Transverse colon (tissue), 4 donors: ENCODE measurements at places on chromosomes 2 and 18. TPM values are rescaled to one million over a fixed set of nuclear protein-coding genes. Genes with fewer than 3 reads are reported as not detected.

- no peaks in the 10 kb centered on the region for H3K36me3 ChIP-seq
- DNase-seq = no peak
- H3K4me1 ChIP-seq = peaks cover 42% of the 10 kb centered on the region
- peak overlapping the region; percentile 79 for H3K27ac ChIP-seq
- no peak overlapping the region for H3K4me3 ChIP-seq
Observed at GRCh38 chr18:22191346-22191695, 21.9 kb downstream of the GATA6 start.

- DNase-seq = no peak
- H3K4me1 ChIP-seq = peaks cover 14% of the 10 kb centered on the region
- no peaks in the 10 kb centered on the region for H3K36me3 ChIP-seq
- H3K4me3 ChIP-seq = peak overlapping the region; percentile 81
- no peaks in the 10 kb centered on the region for H3K27me3 ChIP-seq
Observed at GRCh38 chr2:112542984-112543661, 858 bp downstream of the POLR1B start.

PID1 gene
- 21.6 TPM for total RNA-seq

DNA sequence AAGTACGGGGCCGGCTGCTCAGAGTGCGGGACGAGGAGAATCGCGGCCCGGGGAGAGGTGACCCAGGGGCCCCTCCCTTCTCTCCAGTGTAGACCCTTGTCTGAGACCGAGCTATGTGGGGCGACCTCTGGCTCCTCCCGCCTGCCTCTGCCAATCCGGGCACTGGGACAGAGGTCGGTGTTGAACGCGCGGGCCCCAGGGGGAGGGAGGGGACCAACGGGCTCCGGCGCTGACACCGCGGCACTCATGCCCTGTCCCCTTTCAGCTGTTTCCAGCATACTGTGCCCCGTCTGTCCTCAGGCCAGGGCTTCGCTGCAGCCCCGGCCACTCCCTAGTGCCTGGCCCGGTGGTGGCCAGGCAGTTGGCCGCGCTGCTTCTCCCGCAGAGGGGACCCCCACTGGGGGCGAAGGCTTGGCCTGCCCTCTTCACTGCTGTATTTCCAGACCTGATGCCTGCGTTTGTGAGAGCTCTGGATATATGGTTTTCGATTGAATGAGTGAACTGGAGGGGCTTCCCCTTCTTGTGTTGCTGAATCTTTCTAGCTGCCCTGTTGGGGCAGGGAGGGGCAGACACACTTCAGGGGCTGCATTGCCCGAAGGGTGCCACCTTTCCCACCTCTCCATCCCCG is 809 bp downstream of the DBI start:
- H3K4me3 ChIP-seq = peak overlapping the region; percentile 67
- peaks cover 29% of the 10 kb centered on the region for H3K4me1 ChIP-seq
- no peaks in the 10 kb centered on the region for H3K36me3 ChIP-seq
- no peaks in the 10 kb centered on the region for H3K27me3 ChIP-seq
- H3K27ac ChIP-seq = peak overlapping the region; percentile 92

BOLL gene
- not detected for total RNA-seq

C2orf66 gene
- not detected for total RNA-seq

HES6 gene
- total RNA-seq = 33.6 TPM

GRCh38 chr2:7633566-7634153 is 716.4 kb downstream of the RNF144A start:
- no peaks in the 10 kb centered on the region for H3K27me3 ChIP-seq
- no peaks in the 10 kb centered on the region for H3K4me1 ChIP-seq
- H3K27ac ChIP-seq = no peak overlapping the region
- H3K4me3 ChIP-seq = no peak overlapping the region
- DNase-seq = no peak
- no peaks in the 10 kb centered on the region for H3K36me3 ChIP-seq

GRCh38 chr2:46831051-46831868 is 84.3 kb downstream of the MCFD2 start:
- no peak for DNase-seq
- no peaks in the 10 kb centered on the region for H3K27me3 ChIP-seq
- H3K36me3 ChIP-seq = no peaks in the 10 kb centered on the region
- no peaks in the 10 kb centered on the region for H3K4me1 ChIP-seq
- H3K27ac ChIP-seq = no peak overlapping the region

DNA sequence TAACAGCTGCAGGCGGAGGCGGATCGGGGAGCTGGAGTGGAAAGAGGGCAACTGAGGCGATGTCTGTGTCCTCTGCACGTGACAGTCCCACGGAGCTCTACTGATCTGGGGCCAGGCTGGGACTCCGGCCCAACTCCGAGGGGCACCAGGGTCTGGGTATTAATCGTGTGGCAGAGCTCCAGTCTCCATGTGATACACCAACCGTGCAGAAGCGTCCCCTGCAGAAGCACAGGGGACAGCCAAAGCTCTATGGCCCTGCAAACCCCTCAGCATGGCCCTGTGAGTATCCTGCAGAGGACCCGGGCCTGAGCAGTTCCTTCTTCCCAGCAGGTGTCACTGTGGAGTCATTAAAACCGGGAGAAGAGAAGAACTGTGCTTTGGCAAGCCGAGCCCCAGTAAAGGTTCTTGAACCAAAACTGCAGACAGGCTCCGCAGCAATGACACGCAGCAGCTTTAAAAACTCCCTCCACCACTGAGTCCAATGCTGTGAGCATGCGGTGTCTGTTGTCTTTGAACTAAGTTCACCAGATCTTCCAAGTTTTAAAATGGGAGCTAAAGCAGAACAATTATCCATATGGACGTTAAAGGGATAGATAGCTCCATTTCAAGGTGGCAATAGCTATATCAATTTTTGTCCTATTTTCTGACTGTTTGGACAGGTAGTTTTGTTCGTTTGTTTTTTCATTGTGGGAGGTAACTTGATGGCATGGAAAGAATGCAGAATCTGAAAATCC is 79.4 kb downstream of the TMEM182 start:
- peak; percentile 34 for DNase-seq
- no peak overlapping the region for H3K27ac ChIP-seq
- H3K27me3 ChIP-seq = no peaks in the 10 kb centered on the region
- no peaks in the 10 kb centered on the region for H3K36me3 ChIP-seq

CCDC102B gene
- 1.5 TPM for total RNA-seq

CTAGE1 gene
- total RNA-seq = not detected
